Activated CD4-positive, alpha-beta T cell treated with anti-CD3 and anti-CD28 coated beads, Interleukin-2, amount 10 ng/mL, durations not matched to agents 7 days and 5 days (primary cell): ENCODE measurements at places on chromosomes 4 and X.

DNA sequence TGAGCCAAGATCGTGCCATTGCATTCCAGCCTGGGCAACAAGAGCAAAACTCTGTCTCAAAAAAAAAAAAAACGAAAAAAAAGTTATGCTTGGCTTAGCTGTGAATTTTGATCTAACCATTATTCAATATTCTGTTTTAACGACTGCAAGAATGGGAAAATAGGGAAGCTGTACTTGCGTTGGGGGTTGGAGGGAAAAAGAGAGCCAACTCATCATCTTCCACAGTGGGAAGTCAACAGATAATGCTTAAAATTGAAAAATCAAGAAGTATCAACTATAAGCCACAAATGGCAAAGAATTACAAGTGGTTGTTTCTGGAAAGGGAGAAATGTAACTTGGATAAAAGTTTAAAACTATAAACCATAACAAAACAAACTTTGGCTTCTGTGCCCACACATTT, 2.9 kb downstream of the TEC start:
- DNase-seq = no peak

- no peak for DNase-seq
These were observed 65.6 kb downstream of the DCAF8L1 start for GRCh38 chrX:27915617-27916016.

DNA sequence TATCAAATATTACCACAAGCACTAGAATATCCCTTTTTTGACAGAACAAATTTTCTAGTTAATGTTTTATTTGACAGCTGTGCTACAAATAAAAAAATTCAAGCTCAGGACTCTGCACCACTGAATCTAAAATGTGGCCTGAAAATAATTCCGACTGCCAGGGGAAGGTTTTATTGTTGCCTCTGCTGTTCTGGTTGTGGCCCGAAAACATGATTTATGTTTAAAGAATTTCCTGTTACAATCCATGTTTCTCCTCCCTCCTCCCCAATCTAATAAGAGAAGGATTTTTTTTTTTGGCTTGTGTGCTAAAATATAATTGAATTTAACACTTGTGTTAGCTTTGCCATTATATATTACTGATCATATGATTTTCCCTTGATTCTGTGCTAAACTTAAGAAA, 227.8 kb downstream of the DCLK2 start:
- no peak for DNase-seq

DNA sequence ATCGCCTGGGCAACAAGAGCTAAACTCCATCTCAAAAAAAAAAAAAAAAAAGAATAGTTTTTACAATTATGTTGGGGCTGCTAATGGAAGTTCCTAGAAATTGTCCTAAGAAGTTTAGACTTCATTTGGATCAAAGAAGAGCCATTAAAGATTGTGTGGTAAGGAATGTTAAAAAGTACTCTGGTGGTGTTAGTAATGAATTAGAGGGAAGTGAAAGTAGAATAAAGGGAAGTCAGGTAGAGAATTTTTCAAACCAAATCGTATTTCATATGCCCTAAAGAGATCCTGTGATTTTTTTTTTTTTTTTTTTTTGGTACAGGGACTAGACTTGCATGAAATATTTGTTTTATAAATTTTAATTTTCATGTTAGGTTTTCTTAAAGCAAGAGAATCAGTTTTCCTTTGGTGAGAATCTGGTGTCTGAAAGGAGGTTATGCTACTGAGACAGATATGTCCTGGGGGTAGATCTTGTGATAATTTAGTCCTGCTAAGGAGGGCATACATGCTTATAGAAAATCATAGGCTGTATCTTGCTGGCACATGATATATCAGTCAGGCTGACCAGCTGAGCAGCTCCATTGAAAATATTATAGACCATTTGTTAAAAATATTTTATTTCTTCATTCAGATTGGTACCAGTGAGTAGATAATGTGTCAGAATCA, 10.7 kb downstream of the SEC24B start:
- no peak for DNase-seq

DNA sequence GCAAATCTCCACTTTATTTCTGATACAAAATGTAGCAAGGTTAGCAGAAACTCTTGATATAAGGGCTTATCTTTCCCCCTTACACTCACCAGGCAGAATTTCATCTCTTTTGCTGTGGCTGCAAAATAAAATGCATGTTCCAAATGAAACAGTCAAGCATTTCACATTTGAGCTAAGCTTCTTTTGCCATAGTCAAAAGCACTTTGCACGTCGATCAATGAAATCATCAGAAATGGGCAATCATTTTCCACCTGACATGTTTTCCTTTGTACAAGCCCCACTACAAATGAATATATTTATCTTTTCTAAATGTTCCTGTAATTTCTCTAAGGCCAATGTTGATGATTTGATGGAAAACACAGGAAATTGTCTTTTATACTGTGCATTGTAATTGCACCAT, 178.4 kb downstream of the ANKRD50 start:
- no peak for DNase-seq

DNA sequence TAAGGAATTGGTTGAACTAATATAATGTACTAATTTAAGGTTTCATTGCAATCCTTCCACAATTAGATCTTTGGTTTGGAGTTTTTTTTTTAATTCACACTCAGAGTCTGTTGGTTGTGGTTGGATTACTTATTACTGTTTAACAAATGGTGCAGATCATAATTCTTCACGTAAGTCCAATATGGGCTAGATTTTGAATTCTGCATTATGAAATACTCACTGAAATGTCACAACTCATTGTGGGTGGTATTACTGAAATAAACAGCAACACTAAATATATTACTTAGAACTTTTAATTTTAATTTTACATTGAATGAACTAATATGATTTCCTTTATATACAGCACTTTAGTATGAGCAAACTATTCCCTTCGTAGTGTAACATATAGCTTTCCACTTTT, 94.2 kb upstream of the MYOZ2 start:
- DNase-seq = no peak

DNA sequence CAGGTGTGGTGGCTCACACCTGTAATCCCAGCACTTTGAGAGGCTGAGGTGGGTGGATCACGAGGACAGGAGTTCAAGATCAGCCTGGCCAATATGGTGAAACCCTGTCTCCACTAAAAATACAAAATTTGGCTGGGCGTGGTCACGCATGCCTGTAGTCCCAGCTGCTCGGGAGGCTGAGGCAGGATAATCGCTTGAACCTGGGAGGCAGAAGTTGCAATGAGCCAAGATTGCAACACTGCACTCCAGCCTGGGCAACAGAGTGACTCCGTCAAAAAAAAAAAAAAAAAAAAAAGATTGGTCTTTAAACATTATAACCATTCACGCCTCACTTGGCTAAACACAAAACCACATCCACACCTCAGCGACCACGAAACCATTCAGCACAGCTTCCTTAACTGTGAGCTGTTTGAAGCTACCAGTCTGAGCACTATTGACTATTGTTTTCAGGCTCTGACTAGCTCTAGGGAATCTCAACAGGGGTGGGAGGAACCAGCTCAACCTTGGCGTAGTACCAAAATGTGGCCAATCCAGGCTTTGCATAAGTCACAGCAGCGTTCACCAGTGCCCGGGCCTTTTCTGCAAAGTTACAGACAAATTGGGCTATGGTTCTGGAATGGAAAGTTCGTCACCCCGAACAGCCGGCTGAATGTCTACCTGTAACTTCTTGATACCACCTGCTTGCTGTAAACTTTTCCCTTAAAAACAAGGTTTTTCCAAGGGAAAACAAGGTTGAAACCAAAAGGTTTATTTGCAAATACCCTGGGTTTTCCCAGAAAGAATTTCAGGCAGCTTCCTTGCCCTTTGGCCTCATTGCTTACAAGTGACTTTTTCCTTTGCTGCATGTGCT, 73.6 kb upstream of the DHX15 start:
- peak; percentile 35 for DNase-seq

DNA sequence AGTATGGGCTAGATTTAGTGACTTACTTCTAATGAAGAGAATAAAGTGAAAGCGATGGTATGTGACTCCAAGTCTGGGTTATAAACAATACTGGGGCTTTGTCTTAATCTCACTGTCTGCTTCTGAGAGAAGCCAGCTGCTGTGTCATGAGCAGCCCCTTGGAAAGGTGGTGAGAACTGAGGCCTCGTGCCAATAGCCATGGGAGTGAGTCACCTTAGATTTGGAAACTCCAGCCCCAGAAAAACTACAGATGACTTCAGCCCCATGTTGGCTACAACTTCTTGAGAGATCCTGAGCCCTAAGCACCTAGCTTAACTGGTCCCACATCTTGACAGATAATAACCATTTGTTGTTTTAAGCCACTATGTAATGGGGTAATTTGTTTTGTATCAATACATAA, 77.6 kb downstream of the CWH43 start:
- no peak for DNase-seq

GRCh38 chrX:16033331-16033730, 90.0 kb upstream of the GRPR start:
- DNase-seq = no peak

GRCh38 chrX:924017-924416, 288.4 kb downstream of the CRLF2 start:
- no peak for DNase-seq

GRCh38 chr4:42555828-42556227, 101.1 kb downstream of the ATP8A1 start:
- DNase-seq = no peak
